Kidney capillary endothelial cell (primary cell): ENCODE measurements at places on chromosomes 6 and 20.
A peak's percentile ranks its signal among the peaks of the same experiment; 100 is the strongest.

DNA sequence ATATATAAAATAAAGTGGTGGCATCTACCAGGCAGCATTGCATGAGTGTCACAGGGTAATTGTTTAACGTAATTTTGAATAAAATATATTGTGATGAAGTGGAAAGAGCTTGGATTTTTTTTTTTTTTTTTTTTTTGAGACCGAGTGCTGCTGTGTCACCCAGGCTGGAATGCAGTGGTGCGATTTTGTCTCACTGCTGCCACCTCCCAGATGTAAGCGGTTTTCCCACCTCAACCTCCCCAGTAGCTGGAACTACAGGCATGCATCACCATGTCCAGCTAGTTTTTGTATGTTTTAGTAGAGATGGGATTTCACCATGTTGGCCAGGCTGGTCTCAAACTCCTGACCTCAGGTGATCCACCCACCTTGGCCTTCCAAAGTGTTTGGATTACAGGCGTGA lies 81.1 kb upstream of the SMIM8 start:
- DNase-seq: no peak

DNA sequence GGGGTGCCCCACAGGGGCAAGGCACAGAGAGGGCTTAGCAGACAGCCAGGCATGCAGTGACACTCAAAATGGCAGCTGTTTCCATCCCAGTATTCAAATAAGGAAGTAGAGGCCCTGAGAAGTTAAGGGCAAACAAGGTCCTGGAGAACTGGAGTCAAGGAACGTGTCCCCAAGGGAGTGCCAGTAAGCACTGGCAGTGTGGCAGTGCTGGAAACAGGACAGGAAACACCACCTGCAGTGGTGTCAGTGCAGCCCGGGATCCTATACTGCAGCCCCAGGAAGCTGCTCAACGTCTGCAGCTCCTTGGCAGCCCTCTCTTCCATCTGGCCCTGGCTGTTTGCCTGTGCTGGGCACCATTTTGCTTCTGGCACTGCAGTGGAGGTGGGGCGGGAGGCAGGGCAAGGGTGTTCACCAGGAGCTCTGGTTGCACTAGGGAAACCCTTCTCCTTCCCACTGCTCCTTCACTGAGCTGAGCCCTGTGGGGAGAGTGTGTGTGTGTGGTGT lies 56.3 kb downstream of the EDN3 start:
- DNase-seq: no peak

DNA sequence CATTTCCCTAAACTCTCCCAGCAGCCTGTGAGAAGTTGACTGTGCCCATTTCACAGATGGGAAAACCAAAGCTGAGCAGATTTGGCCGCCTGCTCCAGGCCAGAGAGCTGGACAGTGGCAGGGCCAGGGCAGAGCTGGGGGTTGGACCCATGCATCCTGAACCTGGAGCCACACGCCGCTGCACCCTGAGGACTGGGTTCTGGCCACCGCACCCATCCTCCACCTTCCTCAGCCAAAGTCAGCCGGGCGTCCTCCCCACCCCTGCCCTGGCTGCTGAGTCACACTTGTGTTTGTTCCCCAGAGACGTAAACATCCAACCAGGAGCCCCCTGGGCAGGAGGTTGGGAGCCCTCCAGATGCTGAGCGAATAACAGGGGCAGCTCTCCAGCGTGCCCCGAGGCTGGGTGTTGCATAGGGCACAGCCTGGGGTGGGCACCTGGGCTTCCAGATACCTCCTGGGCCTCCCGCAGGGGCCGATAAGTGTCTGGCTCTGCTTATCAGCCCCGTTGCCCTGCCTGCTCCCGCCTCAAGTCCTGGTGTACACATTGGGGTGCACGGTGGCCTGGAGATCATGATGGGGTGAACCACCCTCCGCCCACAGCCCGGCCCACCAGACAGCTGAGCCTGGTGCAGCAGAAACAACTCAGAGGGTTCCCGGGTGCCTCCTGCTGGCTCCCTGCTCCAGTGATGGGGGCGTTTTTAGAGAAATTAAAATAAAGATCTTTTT lies 23.8 kb downstream of the RBM38 start:
- no peak for DNase-seq

- DNase-seq: no peak
Observed at GRCh38 chr6:93468291-93468690, 48.9 kb upstream of the EPHA7 start.

GRCh38 chr6:107786709-107787588 lies 37.2 kb downstream of the SCML4 start:
- no peak for DNase-seq

- no peak for DNase-seq
Observed at GRCh38 chr20:17860301-17861197, 108.0 kb downstream of the SNX5 start.

GRCh38 chr20:38353316-38353715 lies 7.0 kb downstream of the LBP start:
- no peak for DNase-seq

DNA sequence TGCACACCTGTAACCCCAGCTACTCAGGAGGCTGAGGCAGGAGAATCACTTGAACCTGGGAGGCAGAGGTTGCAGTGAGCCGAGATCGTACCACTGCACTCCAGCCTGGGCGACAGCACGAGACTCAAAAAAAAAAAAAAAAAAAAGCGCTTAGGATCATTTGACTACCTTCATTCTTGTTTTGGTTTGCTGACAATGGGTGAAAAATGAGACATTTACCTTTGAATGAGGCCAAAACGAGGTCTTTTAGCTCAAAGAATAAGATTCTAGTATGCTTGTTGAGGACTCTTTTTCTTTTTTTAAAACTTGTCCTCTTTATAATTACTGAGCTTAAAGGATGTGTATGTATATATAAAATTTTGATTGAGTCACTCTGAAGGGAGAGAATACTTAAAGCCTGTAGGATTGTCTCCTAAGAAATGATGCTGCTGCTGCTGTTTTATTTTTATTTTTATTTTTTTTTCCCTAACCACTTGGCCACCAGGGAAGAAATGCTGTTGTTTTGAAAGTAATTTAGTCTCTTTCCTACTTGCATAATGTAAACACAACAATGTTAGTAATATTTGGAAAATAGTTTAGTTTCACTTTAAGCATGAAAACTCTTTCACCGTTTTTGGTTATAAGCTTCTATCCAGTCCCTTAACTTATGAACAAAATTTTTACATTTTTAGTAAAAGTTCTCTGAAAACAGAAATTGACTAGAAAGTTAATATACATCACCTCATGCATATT lies 7.9 kb downstream of the UBR2 start:
- DNase-seq: no peak

- DNase-seq: no peak
Observed at GRCh38 chr6:106184629-106185028, 98.5 kb downstream of the PRDM1 start.

DNA sequence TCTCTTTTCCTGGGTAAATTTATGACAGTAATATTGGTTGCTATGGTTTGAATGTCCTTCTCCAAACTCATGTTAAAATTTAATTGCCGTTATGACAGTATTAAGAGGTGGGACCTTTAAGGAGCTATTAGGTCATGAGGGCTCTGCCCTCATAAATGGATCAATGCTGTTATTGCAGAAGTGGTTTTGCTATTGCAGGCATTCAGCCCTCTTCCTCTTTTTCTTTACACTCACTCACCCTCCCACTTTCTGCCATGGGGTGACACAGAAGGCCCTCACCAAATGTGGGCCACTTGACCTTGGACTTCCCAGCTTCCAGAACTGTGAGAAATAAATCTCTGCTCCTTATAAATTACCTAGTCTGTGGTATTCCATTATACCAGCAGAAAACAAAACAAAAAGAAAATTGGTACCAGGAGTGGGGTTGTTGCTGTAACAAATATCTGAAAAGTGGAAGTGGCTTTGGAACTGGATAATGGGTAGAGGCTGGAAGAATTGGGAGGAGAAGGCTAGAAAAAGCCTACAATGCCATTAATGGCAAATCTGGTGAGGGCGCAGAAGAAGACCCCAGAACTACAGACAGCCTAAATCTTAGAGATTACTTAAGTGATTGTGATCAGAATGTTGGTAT lies 24.8 kb upstream of the IGF2R start:
- no peak for DNase-seq

- no peak for DNase-seq
Observed at GRCh38 chr6:32046450-32047083, 8.4 kb downstream of the CYP21A2 start.

GRCh38 chr6:41392246-41392645 lies 56.8 kb downstream of the NCR2 start:
- DNase-seq: no peak

GRCh38 chr20:41405436-41405835 lies 38.8 kb upstream of the EMILIN3 start:
- no peak for DNase-seq

- no peak for DNase-seq
Observed at GRCh38 chr20:51424270-51425117, 118.0 kb downstream of the NFATC2 start.

GRCh38 chr6:134752445-134752844 lies 197.5 kb downstream of the ALDH8A1 start:
- DNase-seq: no peak

GRCh38 chr6:79630883-79631692 lies at the start of gene SH3BGRL2:
Gene SH3BGRL2 (plus strand): TSS chr6:79631329. CDS start chr6:79631462, 133 bp downstream.
- peak; percentile 65 for DNase-seq

- no peak for DNase-seq
Observed at GRCh38 chr6:17002123-17002522, 99.7 kb upstream of the STMND1 start.

- no peak for DNase-seq
Observed at GRCh38 chr6:161169035-161169434, 104.8 kb downstream of the AGPAT4 start.

- no peak for DNase-seq
Observed at GRCh38 chr6:132400555-132400882, 756 bp downstream of the MOXD1 start.

DNA sequence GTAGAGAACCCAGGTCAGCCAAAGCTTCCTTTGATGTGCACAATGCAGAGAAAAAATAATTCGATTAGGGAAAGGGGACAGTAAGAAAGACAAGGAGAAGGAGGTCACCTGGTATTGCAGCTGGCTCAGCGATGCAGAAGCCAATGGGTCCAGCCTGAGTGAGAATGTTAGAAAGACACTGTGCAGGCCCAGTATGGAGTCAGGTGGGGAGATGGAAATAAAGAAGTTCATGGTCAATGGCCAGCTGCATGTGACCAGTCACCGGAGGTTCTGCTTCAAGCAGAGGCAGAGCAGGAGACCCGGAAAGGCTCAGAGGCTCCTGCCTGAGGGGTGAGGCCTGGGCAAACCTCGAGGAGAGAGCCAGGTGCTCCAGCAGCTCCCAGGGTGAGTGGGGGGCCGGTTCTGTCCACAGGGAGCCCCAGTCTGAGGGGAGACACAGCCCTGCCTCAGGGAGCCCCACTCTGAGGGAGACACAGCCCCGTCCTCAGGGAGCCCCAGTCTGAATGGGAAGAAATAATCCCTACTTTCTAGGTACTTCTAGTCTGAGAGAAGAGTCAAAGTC lies 51.3 kb downstream of the LRFN2 start:
- no peak for DNase-seq

- DNase-seq: no peak
Observed at GRCh38 chr6:158567152-158567551, 7.3 kb downstream of the TMEM181 start.

DNA sequence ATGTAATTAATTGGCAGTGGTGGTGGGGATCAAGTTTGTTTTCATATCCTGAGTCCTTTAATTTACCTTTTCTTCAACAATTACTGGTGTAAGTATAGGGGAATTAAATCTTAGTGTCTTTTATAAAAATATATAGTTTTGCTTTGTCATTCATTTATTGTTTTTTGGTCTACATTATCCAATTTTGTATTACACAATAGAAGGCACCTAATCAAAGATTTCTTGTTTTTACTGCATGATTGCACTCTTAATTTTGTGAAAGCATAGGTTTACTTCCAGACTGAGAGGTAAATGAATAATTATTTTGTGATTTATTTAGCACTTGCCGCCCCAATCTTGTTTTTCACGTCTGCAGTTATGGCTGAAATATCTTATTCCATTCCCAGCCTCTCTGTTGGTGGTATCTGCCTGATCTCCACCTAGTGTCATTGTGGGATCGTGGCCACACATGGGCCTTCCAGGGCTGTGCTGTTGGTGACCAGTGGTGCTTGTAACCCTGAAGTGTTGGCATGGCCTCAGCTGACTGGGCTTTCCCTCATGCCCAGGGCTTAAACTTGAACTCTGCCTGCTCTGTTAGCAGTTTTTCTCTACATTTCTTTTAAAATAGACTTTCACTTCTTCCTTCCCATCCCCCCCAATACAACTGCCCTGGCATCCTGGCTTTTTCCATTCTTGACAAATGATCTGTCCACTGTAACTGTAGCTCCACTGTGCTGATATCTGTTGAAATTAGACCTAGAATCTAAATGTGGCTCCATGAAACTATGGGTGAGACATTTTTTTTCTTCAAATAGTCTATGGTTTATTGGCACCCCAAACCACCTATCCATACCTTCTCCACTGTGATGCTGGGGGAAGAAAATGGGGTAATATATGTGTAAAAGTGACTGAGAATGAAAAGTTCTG lies 24.8 kb downstream of the E2F3 start:
- no peak for DNase-seq

- DNase-seq: no peak
Observed at GRCh38 chr20:1305712-1306111, 23.2 kb downstream of the SDCBP2 start.

GRCh38 chr20:56631990-56632327 lies 2.9 kb downstream of the TFAP2C start:
- no peak for DNase-seq

- DNase-seq: no peak
Observed at GRCh38 chr6:137661601-137662000, 167.4 kb upstream of the OLIG3 start.

DNA sequence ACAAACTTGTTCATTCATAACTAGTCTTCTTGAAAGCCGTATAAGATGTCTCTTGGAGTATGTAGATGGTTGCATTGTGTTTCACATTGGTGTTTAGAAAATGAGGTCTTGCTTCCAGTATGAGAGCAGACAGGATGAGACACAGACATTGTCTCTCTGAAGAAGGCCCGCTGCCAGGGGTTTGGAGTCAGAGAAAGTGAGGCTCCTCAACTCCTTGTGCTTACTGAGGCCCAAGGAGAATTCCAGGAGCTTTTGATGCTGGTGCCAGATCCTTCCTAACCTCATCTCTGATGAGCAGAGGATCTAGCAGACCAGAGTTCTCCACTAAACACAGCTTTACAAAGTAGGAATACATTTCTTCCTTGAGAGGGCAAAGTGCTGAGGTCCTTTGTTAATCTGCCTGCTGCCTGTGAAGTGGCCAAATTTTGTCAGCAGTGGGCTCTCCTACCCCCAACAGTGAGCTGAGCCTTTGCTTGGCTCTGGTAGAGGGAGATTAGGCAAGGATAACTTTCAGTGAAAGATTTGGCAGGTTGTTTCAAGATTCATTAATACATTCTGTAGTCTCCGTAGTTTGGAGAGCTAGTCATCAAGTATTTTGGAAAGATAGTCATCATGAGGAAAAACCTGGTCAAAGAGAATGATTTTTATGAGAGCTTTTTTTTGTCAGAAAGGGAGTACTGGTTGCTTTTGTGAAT lies 9.7 kb downstream of the MAPRE1 start:
- no peak for DNase-seq
